ENCODE measurements at places on chromosomes 1 and 21. TPM values are rescaled to one million over a fixed set of nuclear protein-coding genes. Genes with fewer than 3 reads are reported as not detected.

Gene GPR161
- total RNA-seq, result 69.3 TPM

GRCh38 chr1:38858833-38859560, 575 bp downstream of the RRAGC start:
- peak; percentile 50 for DNase-seq
- H3K27ac ChIP-seq, result peak overlapping the region; percentile 29

- no peaks in the 10 kb centered on the region for H3K27me3 ChIP-seq
- no peak overlapping the region for H3K27ac ChIP-seq
- no peaks in the 10 kb centered on the region for H3K36me3 ChIP-seq
- H3K4me1 ChIP-seq, result peaks cover 3% of the 10 kb centered on the region
- no peak overlapping the region for H3K4me3 ChIP-seq
- DNase-seq, result no peak
Measured at GRCh38 chr1:208728815-208729214, 484.6 kb upstream of the PLXNA2 start.

GRCh38 chr1:33119050-33119449, 38.1 kb downstream of the AZIN2 start:
- H3K27me3 ChIP-seq, result peaks cover 7% of the 10 kb centered on the region
- no peak overlapping the region for H3K27ac ChIP-seq
- no peak for DNase-seq
- peaks cover 4% of the 10 kb centered on the region for H3K4me1 ChIP-seq
- H3K4me3 ChIP-seq, result no peak overlapping the region
- H3K36me3 ChIP-seq, result no peaks in the 10 kb centered on the region

DNA sequence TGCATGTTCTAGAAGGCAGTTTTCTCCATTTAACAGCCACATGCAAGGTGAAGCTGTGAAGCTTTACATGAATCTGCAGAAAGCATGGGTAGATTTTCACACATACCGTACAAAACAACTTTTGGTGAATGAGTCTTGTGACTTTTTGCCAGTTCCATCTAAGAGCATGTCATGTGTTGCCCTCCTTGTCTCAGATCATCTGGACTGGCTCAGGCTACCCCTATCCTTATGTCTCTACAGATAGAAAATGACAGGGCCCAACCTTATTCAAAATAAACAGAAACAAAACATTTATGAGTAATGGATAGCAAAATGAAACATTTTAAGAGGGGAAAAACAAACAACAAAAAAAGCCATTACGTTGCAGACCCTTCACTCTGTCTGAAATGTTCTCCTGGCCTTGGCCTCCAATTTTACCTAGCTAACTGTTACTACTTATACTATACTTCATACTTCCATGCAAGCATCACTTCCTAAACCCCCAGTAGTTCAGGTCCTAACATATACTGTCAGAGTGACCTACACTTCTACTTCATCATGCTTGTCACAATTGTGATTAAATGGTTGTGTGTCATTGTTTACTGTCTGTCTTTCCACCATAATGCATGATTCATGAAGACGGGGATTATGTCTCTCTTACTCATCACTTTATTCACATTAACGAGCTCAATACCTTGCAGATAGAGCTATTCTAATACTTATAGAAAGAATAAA, 39.0 kb downstream of the LRRC8C start:
- no peak overlapping the region for H3K27ac ChIP-seq
- H3K36me3 ChIP-seq, result no peaks in the 10 kb centered on the region
- H3K4me1 ChIP-seq, result no peaks in the 10 kb centered on the region

DNA sequence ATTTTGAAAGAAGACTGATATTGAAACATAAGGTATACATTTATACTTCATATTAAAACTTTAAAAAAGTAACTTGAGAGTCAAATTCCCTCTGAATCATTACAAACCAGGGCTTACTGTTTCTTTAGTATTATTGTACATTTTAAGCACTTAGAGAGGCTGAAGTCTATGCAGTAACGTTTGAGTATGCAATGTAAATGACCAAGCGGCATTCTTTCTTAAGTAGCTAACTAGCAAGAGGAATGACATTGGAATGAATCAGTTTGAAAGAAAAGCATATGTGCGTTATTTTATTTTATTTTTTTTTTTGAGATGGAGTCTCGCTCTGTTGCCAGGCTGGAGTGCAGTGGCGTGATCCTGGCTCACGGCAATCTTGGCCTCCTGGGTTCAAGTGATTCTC, 24.3 kb downstream of the WNT2B start:
- H3K27ac ChIP-seq, result no peak overlapping the region
- H3K4me1 ChIP-seq, result no peaks in the 10 kb centered on the region
- no peak for DNase-seq
